ENCODE measurements at places on chromosomes 16 and 17. TPM values are rescaled to one million over a fixed set of nuclear protein-coding genes. Genes with fewer than 3 reads are reported as not detected.

The TNP2 gene
- total RNA-seq: not detected

The HLF gene
- total RNA-seq: not detected

The MAPK8IP3 gene
- total RNA-seq: 58.9 TPM

DNA sequence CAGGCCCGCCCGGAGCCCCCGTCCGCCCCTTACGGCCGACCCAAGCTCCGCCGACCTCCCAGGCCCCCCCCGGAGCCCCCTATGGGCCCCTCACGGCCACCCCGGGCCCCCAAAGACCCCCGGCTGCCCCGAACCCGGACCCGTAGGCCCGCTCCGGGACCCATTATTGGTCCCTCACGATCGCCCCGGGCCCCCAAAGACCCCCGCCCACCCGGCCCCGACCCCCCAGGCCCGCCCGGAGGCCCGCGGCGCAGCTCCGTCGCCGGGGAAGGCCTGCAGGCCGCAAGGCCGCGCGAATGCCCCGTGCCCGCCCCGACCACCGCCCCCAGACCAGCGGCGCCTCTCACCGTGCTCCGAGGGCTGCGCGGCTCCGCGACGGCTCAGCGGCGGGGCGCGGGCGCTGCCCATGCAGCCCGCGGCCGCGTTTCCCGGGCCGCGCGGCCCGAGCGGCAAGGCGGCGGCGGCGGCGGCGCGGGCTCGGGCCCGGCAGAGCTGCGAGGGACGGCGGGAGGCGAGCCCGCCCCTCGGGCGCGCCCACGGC lies 393 bp downstream of the ANKRD11 start:
- no peak for DNase-seq

DNA sequence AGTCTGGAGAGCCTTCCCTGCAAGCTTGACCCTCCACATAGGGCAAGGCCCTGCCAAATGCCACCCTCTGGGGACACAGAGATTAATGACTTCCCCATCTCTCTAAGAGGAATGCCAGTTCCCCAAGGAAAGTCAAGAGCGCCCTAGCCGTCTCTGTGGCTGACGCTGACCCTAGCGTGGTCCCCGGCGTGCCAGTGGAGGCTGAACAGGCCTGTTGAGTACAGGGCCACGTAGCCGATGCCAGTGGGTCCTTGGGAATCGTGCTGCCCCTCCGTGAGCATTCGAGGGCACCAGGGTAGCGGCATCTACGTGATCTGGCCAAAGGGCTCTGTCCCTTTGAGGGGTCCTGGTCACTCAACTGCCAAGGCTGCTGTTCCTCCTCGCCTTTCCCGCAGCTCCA lies 17.2 kb downstream of the TMEM204 start:
- no peak for DNase-seq

GRCh38 chr17:75778861-75779249 lies 5.8 kb upstream of the UNK start:
- no peak for DNase-seq
